ENCODE measurements at places on chromosomes 4 and X.

DNA sequence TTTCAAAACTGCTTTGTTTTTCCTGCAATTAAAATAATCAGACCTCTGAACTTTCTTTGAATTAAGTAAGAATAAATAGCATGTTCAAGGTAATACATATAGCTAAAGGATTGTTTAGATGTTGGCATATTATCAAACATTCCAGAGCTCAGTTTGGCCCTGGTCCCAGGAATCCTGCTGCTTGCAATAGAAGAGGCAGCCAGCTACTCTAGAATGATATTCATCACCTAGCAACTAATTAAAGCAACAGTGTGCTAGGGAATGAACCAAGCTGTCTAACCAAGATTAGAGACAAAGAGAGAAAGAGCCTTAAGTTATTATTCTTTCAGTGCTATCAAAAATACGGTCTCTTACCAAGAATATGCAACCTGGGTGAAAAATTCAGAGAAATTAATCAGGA is 460.9 kb downstream of the GABRG1 start:
- no peak for DNase-seq

DNA sequence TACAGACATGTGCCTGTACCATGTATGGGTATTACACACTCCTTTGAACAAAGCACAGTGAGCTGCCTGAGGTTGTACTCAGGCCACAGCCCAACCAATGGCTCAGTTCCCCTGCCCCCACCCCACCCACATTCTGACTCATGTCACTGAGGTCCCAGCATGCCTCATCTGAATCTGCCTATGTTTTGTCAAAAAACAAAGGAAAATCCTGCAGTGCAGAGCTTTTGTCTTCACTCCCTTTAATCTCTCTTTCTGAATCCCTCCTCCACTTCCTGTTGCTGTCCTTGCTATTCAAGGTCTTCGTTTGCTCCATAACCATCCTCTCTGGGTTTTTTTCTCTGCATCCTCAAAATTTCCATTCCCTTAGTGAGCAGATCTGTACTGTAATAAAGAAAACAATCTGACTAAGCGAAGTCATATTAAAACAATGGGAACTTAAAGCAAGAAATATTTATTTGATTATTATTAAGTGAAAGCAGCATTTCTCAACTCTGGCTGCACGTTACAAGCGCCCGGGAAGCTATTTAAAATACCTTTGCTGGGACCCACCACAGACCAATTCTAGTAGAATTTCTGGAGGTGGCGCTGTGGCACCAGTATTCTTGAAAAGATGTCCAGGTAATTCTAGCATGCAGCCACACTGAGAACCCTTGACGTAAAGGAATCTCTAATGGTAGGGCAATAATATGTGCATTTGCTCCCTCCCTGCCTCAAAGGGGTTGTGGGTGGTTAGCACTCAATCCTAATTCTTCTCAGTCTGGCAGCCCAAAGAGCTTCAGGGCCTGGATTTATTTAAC is 8.7 kb downstream of the GUCY2F start:
- DNase-seq = no peak

GRCh38 chr4:115537387-115537786 is 424.0 kb upstream of the NDST4 start:
- no peak for DNase-seq

DNA sequence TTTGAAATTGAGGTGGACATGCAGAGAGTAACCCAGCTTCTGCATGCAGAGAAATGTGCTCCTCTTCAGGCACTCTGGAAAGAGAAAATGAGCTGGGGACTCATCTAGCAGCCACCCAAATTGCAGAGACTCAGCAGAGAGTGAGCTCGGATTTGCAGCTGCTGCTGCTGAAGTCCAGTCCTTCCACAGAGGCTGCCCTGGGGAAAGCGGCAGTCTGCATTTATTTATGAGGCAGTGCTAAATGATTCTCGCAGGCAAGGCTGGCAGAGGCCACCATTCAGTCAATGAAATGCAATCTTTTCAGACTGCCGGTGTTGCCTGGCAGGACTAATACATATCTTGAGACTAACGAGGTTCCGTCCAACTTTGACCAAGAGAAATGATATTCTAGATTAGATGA is 404.8 kb downstream of the NLGN4X start:
- no peak for DNase-seq

DNA sequence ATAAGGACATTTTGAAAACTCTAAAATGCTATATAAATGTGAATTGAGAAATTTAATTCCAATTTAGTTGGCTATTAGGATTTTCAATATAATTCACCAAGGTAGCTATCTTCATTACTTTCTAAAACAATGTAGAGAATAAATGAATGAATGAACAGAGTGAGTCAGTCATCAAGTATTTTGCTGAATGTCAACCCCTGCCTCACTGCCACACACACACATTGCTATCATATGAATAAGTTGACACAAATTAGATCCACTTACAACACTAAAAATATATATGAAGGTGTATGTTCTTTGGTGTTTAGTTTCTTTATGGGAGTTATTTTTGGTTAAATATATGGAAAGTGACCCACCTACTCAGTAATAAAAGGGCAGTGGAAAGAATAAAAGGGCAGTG is 141.4 kb upstream of the SMIM10 start:
- DNase-seq = no peak

- no peak for DNase-seq
Measured at GRCh38 chr4:7254736-7255487, 62.6 kb downstream of the SORCS2 start.

- no peak for DNase-seq
Measured at GRCh38 chr4:153939570-153939969, 150.7 kb upstream of the SFRP2 start.

GRCh38 chrX:94361241-94361640 is 687.2 kb downstream of the FAM133A start:
- DNase-seq = no peak

- DNase-seq = no peak
Measured at GRCh38 chr4:168408620-168409019, 71.7 kb downstream of the DDX60L start.

GRCh38 chr4:186693159-186693815 is 30.4 kb downstream of the FAT1 start:
- DNase-seq = no peak

DNA sequence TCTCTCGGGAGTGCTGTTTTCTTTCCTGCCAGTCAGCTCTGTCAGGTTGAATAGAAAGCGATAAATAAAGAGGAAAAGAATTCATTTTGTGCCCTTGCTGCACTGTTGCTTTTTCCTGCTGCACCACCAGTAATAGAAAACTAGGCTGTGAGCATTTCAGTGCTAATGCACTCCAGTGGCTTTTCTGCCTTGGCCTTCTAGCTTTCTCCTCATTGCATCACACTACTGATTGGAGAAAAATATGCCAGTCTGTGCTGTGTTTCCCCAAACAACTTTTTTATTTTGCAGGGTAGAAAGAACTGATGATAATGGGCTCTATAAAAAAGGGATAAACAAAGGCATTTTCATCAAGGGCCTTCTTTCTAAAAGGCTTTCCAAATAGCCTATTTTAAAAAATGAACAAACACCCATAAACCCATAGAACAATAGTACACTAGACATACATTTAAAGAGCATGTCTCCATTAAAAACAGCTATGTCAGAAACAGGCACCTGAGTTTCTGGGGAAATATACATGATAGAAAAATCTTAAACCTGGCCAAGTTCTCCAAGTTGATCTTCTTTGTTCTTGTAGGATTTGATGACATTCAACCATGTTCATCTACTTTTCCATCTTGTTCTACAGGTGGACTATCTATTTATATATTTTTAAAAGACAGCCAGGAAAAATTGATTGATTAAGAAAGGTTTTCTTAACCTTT is 86.3 kb downstream of the GPRIN3 start:
- no peak for DNase-seq

DNA sequence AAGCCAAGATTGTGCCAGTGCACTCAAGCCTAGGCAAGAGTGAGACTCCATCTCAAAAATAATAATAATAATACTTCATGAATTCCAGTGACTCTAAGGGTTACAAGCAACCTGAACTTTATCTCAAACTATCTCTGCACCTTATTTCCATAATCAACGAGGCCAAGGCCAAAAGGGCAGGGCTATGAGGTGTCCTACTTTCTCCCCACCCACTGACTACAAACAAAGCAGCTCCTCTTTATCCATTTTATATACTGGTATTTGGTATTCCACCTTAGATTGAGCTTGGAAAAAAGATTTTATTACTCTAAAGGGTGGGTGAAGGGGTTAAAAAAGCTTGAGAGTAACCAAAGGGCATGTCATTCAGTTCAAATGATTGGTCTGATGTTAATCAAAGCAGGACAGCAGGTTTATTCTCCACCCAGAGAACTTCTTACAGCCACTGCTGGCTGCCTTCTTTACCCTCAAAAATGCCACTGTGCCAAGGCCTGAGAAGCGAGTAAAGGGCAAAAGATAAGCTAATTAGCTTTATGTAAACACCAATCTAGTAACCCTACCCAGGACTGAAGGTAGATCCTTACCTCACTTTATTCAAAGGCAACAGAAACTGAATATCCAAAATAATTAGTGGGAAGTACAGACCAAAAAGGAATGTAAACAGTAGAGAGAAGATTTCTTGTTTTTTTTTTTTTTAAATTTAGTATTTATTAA is 28.2 kb downstream of the APOO start:
- DNase-seq = no peak

DNA sequence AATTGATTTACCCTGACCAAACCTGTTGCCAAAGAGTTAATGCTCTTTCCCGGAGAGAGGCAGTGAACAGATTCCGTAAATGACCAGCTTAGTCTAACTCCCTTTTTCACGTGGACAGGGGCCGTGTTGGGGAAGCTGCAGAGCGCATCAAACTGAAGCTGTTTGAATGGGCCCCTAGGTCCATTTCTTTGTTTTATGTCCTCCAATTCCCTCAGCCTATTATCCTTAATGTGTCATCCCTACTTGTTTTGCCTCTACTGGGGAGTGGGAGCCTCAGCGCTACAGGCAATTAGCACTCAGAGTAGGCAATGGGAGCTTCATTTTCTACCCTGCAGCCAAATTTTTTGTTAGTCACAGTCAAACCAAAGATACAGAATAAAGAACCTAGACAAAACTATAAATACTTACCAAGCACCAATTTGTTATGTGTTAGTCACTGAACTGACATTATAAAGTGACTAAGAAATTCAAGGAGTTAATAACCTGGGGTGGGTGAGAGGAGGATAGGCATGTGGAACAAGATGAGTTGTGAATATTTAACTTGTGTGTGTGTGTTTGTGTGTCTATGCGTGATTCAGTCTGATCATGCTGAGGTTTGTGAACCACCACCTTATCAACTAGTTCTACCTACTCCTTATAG is 417.4 kb downstream of the PACRGL start:
- no peak for DNase-seq

- no peak for DNase-seq
Measured at GRCh38 chr4:156536661-156537060, 434.9 kb downstream of the PDGFC start.

- DNase-seq = no peak
Measured at GRCh38 chrX:5959286-5959685, 269.4 kb downstream of the NLGN4X start.

- DNase-seq = no peak
Measured at GRCh38 chrX:110042496-110042895, 39.6 kb downstream of the TMEM164 start.

DNA sequence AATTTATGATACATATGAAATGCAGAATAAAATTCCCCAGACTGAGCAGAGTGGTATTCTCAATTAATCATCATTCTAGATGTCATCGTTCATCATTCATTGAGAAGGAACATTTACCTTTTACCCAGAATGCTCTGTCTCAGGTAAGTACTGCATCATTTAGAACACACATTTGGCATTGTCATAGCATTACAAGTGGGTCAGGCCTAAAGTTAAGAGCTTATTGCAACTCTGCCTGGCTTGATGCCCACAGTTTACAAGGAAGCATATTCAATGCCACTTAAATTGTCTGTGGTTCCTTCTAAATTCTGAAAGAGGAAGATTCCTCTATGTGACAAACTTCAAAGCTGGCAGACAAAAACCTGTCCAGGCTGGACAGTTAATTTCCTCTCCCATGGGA is 87.3 kb downstream of the CAMK2D start:
- DNase-seq = no peak

- DNase-seq = peak; percentile 54
Measured at GRCh38 chr4:147799986-147800555, 68.2 kb downstream of the ARHGAP10 start.

DNA sequence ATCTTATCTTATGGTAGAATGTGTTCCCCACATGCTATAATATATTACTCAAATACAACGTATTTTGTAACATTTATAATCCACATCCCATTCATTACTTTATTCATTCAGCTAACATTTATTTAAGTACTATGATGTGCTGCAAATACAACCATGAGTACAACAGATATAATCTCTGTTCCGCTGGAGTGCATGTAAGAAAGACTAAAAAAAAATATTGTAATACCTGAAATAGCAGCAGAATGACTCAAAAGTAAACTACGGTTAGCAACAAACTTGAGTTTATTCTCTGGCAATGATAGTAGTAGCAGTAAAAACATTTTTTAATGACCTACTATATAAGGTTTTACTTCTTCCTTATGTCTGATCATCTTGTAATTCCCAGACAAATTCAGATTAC is 1776.3 kb downstream of the STIM2 start:
- no peak for DNase-seq

- no peak for DNase-seq
Measured at GRCh38 chr4:57044996-57045395, 65.2 kb downstream of the IGFBP7 start.

DNA sequence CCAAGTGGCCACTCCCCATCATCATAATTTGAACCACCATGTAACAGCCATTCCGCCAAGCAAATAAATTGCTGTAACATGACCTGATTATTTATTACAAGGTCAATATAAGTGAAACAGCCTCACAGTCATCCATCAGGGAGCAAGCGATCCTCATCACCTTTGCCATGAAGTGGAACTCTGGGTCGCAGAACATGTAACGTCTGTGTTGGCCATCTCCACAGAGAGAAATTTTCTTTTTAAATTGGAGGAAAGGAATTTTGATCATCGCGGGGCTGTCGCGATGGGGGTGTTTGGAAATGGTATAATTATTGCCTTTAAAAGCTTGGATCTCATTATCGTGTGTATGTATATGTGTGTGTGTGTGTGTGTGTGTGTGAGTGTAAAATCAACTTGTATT is 90.2 kb downstream of the SHOX start:
- no peak for DNase-seq

DNA sequence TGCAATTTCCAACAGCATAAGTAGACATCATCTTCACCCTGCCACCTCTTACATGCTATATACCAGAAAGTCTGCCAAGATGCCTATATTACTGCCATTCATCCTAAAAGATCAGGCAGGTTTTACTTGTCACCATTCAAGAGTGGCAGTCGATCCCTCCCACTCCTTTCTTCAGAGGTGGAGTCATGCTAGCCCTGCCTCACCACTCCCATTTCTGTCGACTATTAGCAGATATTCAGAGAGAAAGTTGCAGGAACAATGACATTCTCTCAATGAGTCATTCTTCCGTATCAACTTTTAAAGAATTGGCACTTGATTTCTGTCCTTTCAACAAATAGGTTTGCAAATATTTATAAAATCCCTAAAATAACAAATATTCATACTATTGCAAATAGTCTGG is 1060.1 kb downstream of the ADGRL3 start:
- DNase-seq = no peak
